NCI-H748 treated with DMSO at 0.1 percent for 48 hours (cell line): ENCODE measurements at places on chromosomes 1 and 21.

- no peak for DNase-seq
These were observed 218.9 kb downstream of the LHX8 start for GRCh38 chr1:75353051-75353450.

- no peak for DNase-seq
These were observed 87.6 kb upstream of the DISP3 start for GRCh38 chr1:11391327-11391726.

- DNase-seq: no peak
These were observed 4.4 kb upstream of the DVL1 start for GRCh38 chr1:1353389-1354151.

GRCh38 chr1:21587602-21587953 is 78.4 kb downstream of the ALPL start:
- no peak for DNase-seq

DNA sequence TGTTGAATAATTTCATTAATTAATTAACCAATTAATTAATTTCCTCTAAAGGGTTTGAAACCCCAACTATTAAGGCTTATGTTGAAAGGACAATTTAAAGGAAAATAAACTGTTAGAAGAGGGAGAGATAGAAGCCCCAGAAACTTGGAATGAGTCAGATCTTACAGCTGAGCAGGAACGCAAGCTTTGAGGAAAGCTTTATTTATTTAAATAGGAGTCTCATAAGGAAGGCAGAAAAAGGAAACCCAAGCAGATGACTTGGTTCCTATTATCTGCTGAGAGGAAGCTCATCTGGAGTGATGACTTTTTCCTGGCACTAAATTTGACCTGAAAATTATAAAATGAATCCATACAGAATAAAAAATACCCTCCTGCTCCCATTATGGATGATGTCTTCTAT is 105.1 kb downstream of the ROR1 start:
- DNase-seq: no peak

GRCh38 chr1:201362906-201363305 is 14.6 kb downstream of the TNNT2 start:
- DNase-seq: no peak

DNA sequence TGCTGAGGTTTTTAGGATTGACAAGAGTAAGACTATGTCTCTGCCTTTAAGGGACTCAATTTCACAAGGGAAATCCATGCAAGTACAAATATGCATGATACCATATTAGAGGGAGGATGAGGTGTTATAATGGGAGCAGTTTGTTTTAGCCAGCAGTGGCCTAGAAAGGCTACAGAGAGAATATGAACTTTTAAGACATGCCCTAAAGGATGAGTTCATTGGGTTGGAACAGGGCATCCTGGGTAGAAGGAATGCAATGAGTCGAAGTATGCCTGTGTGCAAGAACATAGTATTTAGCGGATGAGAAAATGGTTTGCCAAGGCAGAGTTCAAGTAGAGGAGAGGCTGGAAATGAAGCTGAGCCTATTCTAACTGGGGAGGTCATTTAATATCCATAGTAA is 32.6 kb upstream of the LEPR start:
- DNase-seq: no peak
